ENCODE measurements at places on chromosomes 4 and X. TPM values are rescaled to one million over a fixed set of nuclear protein-coding genes. Genes with fewer than 3 reads are reported as not detected.
A peak's percentile ranks its signal among the peaks of the same experiment; 100 is the strongest.

- H3K4me1 ChIP-seq = peaks cover 24% of the 10 kb centered on the region
- no peak overlapping the region for H3K27ac ChIP-seq
- no peak for DNase-seq
- H3K4me3 ChIP-seq = no peak overlapping the region
- no peaks in the 10 kb centered on the region for H3K27me3 ChIP-seq
- no peaks in the 10 kb centered on the region for H3K36me3 ChIP-seq
Measured at GRCh38 chr4:141567326-141567915, 69.0 kb upstream of the IL15 start.

DNA sequence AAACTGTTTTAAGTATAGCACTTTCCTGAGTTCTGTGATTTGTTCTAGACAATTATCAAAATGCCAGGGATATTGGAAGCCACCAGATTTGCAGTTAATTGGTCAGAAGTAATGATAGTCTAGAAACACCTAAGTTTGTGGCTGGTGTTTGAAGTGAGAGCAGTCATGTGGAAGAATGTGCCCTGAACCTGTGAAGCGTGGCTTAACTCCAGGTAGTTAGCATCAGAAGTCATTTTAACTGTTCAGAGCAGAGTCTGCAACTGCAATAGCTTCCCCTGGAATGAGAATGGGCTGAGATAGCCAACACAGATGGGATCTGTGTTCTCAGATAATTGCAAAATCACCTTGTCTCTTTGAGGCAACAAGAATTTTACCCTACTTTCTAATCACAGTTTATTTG lies 255.1 kb upstream of the GK2 start:
- no peaks in the 10 kb centered on the region for H3K4me1 ChIP-seq
- no peaks in the 10 kb centered on the region for H3K27me3 ChIP-seq
- peak; percentile 3 for DNase-seq

GRCh38 chrX:135112096-135112729 lies 8.1 kb downstream of the ETDB start:
- H3K27ac ChIP-seq = no peak overlapping the region
- DNase-seq = peak; percentile 37
- no peaks in the 10 kb centered on the region for H3K4me1 ChIP-seq
- H3K27me3 ChIP-seq = no peaks in the 10 kb centered on the region
- H3K4me3 ChIP-seq = no peak overlapping the region

DNA sequence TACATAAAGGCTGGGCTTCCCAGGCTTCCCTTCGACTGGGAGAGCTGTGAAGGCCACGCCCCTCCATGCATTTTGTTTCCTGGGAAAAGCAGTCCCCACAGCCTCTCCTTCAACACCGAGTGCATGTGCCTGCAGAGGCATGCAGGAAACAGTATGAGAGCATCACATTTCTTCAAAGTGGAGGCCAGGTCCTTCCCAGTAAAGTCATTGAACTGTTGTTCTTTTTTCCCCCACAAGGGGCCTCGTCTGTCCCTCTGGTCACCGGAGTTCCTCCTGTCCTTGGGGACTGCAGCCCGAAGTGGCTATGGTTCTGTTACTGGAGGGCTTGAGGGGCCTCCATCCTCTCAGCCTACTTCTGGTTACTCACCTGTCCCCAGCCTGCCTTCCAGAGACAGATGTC lies 56.0 kb downstream of the RAI2 start:
- no peaks in the 10 kb centered on the region for H3K4me1 ChIP-seq
- no peak for DNase-seq
- H3K27ac ChIP-seq = no peak overlapping the region
- no peaks in the 10 kb centered on the region for H3K36me3 ChIP-seq

- H3K4me1 ChIP-seq = no peaks in the 10 kb centered on the region
- DNase-seq = no peak
- H3K4me3 ChIP-seq = no peak overlapping the region
- H3K36me3 ChIP-seq = no peaks in the 10 kb centered on the region
- no peak overlapping the region for H3K27ac ChIP-seq
Measured at GRCh38 chr4:153570228-153570973, 104.2 kb downstream of the TMEM131L start.

DNA sequence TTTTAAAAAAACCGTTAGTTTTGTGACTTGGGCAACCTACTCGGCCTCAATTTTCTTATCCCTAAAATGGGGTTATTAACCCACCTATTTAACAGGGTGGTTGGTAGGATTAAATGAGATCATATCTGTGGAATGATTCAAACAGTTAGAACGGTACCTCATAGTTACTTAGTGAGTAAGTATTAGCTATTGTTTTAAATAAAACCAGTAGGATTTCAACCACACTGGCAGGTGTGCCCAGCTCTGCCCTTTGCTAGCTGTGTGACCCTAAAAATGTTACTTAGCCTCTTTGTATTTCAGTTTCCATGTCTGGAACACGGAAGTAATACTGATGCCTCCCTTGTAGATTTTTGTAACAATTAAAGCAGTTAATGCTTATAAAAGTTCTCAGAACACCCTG lies 225.8 kb upstream of the SPRY1 start:
- no peak overlapping the region for H3K27ac ChIP-seq
- DNase-seq = no peak
- no peaks in the 10 kb centered on the region for H3K4me1 ChIP-seq
- no peaks in the 10 kb centered on the region for H3K27me3 ChIP-seq
- no peak overlapping the region for H3K4me3 ChIP-seq

ZNF732 gene
- not detected for total RNA-seq

RAI2 gene
- total RNA-seq = 12.2 TPM

UGT2B11 gene
- 0.56 TPM for total RNA-seq

AKAP17A gene
- 60.5 TPM for total RNA-seq

AFM gene
- not detected for total RNA-seq
